Panc1 (cell line): ENCODE measurements at places on chromosomes 13 and 19.

GRCh38 chr19:40461669-40462221 is 3.8 kb downstream of the BLVRB start:
- no peak overlapping the region for H3K27ac ChIP-seq
- DNase-seq = no peak
- H3K4me1 ChIP-seq = peaks cover 10% of the 10 kb centered on the region; the same call in 1 of the 2 replicates
- no peaks in the 10 kb centered on the region for H3K27me3 ChIP-seq

- no peaks in the 10 kb centered on the region for H3K4me1 ChIP-seq
- no peaks in the 10 kb centered on the region for H3K27me3 ChIP-seq
- H3K36me3 ChIP-seq = no peaks in the 10 kb centered on the region
- H3K27ac ChIP-seq = no peak overlapping the region
- peak; percentile 58 for DNase-seq
- no peak overlapping the region for H3K4me3 ChIP-seq
These were observed 60.1 kb downstream of the DCT start for GRCh38 chr13:94419304-94419924.

GRCh38 chr19:10654610-10655456 is 687 bp downstream of the ILF3 start:
- peak overlapping the region; percentile 95 for H3K4me3 ChIP-seq
- H3K36me3 ChIP-seq = peaks cover 7% of the 10 kb centered on the region
- H3K27ac ChIP-seq = peak overlapping the region; percentile 93
- H3K27me3 ChIP-seq = no peaks in the 10 kb centered on the region
- H3K4me1 ChIP-seq = peaks cover 11% of the 10 kb centered on the region

GRCh38 chr13:110519506-110519905 is 42.0 kb downstream of the RAB20 start:
- no peak overlapping the region for H3K27ac ChIP-seq
- no peaks in the 10 kb centered on the region for H3K36me3 ChIP-seq
- no peak for DNase-seq

DNA sequence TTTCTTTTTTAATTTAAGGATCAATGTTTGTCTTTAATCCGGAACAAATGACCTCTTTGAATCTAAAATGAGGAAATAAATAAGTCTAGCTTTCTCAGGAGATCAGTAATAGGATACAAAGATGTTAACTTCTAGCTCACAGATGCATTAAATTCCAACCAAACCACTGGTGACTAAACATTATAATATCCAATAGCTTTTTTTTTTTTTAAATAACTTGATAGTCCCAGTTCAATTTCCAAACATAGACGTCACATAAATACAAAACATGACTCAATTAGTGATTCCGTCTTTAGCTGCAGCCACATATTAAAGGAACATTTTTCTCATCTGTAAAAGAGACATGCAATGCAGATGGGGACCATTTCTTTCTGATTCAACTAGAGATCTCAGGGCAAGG is 390.5 kb upstream of the PCDH9 start:
- DNase-seq = no peak
- H3K27ac ChIP-seq = no peak overlapping the region
- H3K27me3 ChIP-seq = no peaks in the 10 kb centered on the region
- no peaks in the 10 kb centered on the region for H3K4me1 ChIP-seq
- H3K4me3 ChIP-seq = no peak overlapping the region

- no peaks in the 10 kb centered on the region for H3K36me3 ChIP-seq
- H3K4me3 ChIP-seq = no peak overlapping the region
- H3K27me3 ChIP-seq = no peaks in the 10 kb centered on the region
- DNase-seq = no peak
These were observed 26.9 kb downstream of the CHAMP1 start for GRCh38 chr13:114341003-114341777.

GRCh38 chr19:4979211-4979807 is 10.4 kb downstream of the KDM4B start:
- no peaks in the 10 kb centered on the region for H3K27me3 ChIP-seq
- no peak for DNase-seq
- H3K27ac ChIP-seq = no peak overlapping the region
- H3K4me3 ChIP-seq = no peak overlapping the region
- no peaks in the 10 kb centered on the region for H3K36me3 ChIP-seq

GRCh38 chr13:32639502-32640105 is 53.4 kb downstream of the PDS5B start:
- H3K36me3 ChIP-seq = no peaks in the 10 kb centered on the region
- no peak overlapping the region for H3K4me3 ChIP-seq
- DNase-seq = peak; percentile 30
- no peak overlapping the region for H3K27ac ChIP-seq

- H3K27me3 ChIP-seq = no peaks in the 10 kb centered on the region
- no peak overlapping the region for H3K27ac ChIP-seq
- H3K4me1 ChIP-seq = no peaks in the 10 kb centered on the region
- DNase-seq = no peak
- H3K36me3 ChIP-seq = no peaks in the 10 kb centered on the region
- no peak overlapping the region for H3K4me3 ChIP-seq
These were observed 46.2 kb upstream of the SGCG start for GRCh38 chr13:23134542-23134941.

- H3K4me1 ChIP-seq = peaks cover 8% of the 10 kb centered on the region
- DNase-seq = no peak
- no peaks in the 10 kb centered on the region for H3K27me3 ChIP-seq
- H3K27ac ChIP-seq = peak overlapping the region; percentile 83
- H3K4me3 ChIP-seq = peak overlapping the region; percentile 65
- H3K36me3 ChIP-seq = peaks cover 26% of the 10 kb centered on the region
These were observed 488 bp upstream of the EEF2 start for GRCh38 chr19:3985643-3986259.

- no peak for DNase-seq
- H3K4me1 ChIP-seq = no peaks in the 10 kb centered on the region; the same call in 1 of the 2 replicates
- no peak overlapping the region for H3K27ac ChIP-seq
- H3K27me3 ChIP-seq = no peaks in the 10 kb centered on the region
- H3K36me3 ChIP-seq = no peaks in the 10 kb centered on the region; the same call in 1 of the 2 replicates
These were observed 11.8 kb downstream of the YIPF2 start for GRCh38 chr19:10916602-10917001.

GRCh38 chr13:102550507-102550906 is 46.3 kb upstream of the TPP2 start:
- no peaks in the 10 kb centered on the region for H3K4me1 ChIP-seq
- H3K4me3 ChIP-seq = no peak overlapping the region
- no peak overlapping the region for H3K27ac ChIP-seq
- no peaks in the 10 kb centered on the region for H3K36me3 ChIP-seq

GRCh38 chr13:77470986-77471385 is 64.5 kb upstream of the SCEL start:
- H3K27me3 ChIP-seq = no peaks in the 10 kb centered on the region
- DNase-seq = no peak
- H3K36me3 ChIP-seq = no peaks in the 10 kb centered on the region

GRCh38 chr13:45750566-45750965 is 48.4 kb downstream of the CBY2 start:
- no peak for DNase-seq
- H3K4me1 ChIP-seq = no peaks in the 10 kb centered on the region
- no peak overlapping the region for H3K4me3 ChIP-seq
- no peaks in the 10 kb centered on the region for H3K36me3 ChIP-seq
- no peak overlapping the region for H3K27ac ChIP-seq

DNA sequence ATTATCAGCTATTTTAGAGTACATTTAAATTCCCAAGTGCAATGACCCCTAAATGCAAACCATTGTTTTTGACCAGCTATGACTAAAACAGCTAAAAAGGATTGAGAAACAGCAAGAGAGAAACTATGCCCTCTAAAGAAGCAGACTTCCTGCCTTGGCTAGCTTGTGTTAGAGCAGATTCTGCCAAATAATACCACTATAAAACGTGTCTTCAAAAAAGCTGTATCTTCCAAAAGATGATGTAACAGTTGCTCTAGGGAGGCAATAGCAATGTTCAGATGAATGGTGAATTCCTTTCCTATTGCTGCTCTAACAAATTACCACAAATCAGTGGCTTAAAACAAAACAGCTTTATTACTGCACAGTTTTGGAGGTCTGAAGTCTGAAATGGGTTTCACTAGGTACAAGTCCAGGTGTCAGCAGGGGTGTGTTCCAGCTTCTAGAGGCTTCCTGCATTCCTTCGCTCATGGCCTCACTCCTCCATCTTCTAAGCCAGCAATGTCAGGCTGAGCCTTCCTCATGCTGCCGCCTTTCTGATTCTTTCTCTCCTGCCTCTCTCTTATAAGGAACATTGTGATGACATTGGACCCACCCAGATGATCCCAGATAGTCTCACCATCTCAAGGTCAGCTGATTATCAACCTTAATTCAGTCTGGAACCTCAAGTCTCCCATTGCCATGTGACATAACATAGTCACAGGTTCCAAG is 84.5 kb downstream of the LRRC63 start:
- no peaks in the 10 kb centered on the region for H3K27me3 ChIP-seq
- no peak for DNase-seq
- H3K27ac ChIP-seq = no peak overlapping the region
- no peaks in the 10 kb centered on the region for H3K4me1 ChIP-seq
- H3K36me3 ChIP-seq = no peaks in the 10 kb centered on the region

DNA sequence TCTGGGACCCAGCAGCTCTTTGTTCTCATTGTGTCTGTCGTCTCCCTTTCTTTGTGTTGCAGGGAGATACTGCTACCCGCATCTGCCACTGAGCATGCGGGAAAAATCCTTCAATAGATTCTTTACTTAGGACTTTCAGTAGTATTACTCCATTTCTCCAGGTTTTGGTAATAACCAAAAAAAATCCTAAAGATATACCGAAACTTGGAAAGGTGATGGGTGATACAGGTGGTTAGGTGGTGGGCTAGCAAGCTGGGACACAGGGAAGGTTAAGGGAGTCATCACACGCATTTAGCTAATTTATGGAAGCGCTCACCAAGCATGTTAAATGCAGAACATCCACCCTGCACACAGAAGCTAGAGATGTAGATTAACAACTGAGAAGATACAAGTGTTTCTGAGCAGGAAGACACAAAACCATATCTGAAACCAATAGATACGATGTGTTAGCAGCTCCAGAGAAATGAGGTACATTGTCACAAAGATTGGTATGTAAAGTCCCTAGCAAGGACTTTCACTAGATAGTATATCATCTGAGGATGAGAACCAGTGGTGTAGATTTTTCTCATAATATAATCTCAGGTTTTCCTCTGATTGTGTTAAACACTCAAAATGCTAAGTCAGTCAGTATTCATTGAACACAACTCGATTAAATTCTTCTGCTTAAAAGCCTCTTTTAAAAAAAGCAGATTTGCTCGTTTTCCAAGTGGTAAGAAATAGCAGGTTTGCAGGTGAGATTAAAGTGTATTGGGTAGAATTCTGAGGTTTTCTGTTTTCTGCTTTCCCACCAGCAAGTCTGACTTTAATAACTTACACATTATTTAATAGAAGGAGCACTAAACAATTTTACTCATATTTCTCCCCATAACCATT is 1.2 kb upstream of the SLAIN1 start:
- H3K4me1 ChIP-seq = no peaks in the 10 kb centered on the region
- DNase-seq = no peak
- H3K27ac ChIP-seq = no peak overlapping the region
- H3K27me3 ChIP-seq = peaks cover 8% of the 10 kb centered on the region; the same call in 1 of the 2 replicates
- H3K36me3 ChIP-seq = no peaks in the 10 kb centered on the region

DNA sequence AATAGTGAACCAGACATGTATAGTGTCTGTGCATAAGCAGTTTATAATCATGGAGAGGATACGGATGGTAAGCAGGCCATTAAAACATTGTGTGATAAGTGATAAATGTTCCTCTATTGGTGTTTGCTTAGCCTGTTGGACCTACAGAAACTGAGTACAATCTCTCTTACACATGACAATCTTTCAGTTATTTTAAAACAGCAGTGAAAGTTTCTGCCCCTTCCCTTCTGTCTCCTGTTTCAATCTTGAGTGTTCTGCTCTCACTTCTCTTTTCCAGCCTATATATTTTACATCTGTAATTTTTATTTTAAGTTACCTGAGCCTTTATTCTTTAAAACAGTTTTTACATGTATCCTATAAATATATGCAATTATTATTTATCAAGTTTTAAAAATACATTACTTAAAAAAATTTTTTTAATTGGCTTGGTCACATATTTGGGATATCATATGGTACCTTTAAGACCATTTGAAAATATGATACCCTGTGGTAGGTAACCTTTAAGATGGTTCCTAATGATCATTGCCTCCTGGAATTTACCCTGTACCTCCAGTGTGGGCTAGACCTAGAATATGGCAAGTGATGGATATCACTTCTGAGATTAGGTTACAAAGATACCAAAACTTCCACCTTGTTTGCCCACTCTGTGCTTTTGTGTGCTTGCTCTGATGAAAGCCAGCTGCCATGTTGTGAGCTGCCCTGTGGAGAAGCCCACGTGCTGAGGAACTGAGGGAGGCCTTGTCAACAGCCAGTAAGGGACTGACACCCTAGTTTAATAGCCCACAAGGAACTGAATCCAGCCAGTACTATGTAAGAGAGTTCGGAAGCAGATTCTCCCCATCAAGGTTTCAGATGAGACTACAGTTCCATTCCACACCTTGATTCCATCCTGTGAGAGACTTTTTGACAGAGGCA is 99.3 kb downstream of the DHRS12 start:
- no peak overlapping the region for H3K27ac ChIP-seq
- no peaks in the 10 kb centered on the region for H3K36me3 ChIP-seq
- H3K4me3 ChIP-seq = no peak overlapping the region
- DNase-seq = no peak
- no peaks in the 10 kb centered on the region for H3K4me1 ChIP-seq

DNA sequence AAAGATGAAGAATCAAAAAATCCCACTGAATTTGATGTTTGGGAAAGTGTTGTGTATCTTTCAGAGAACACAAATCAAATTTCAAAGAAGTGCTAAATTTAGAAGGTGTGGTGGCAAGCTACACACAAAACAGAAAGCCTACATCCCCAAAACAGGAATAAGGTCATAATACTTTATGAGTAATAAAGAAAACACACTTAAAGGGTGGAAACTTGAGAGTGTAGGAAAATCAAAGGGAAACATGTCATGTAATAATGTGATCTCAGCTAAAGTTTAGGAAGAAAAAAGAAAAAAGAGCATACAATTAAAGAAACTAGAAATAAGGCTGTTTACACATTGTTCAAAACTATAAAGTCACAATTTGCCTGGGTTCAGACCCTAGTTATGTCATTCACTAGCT is 668.7 kb downstream of the PCDH17 start:
- H3K27ac ChIP-seq = no peak overlapping the region
- H3K4me1 ChIP-seq = no peaks in the 10 kb centered on the region
- no peak overlapping the region for H3K4me3 ChIP-seq
- H3K36me3 ChIP-seq = no peaks in the 10 kb centered on the region
- no peak for DNase-seq

GRCh38 chr19:44767295-44768180 is 10.2 kb upstream of the CBLC start:
- H3K4me3 ChIP-seq = no peak overlapping the region
- no peak for DNase-seq
- H3K36me3 ChIP-seq = no peaks in the 10 kb centered on the region
- H3K27me3 ChIP-seq = no peaks in the 10 kb centered on the region
- peak overlapping the region; percentile 1; the same call in 1 of the 2 replicates for H3K27ac ChIP-seq
- peaks cover 6% of the 10 kb centered on the region for H3K4me1 ChIP-seq

- H3K4me1 ChIP-seq = peaks cover 15% of the 10 kb centered on the region
- no peaks in the 10 kb centered on the region for H3K36me3 ChIP-seq
- peak overlapping the region; percentile 14; the same call in 1 of the 2 replicates for H3K27ac ChIP-seq
- H3K27me3 ChIP-seq = no peaks in the 10 kb centered on the region
- no peak overlapping the region for H3K4me3 ChIP-seq
- no peak for DNase-seq
These were observed 35.8 kb upstream of the MEDAG start for GRCh38 chr13:30870049-30870884.

GRCh38 chr13:51339354-51339753 is at the start of gene SERPINE3:
Gene SERPINE3 (plus strand): TSS chr13:51339691. CDS start chr13:51341092, 1,401 bp downstream.
- no peak for DNase-seq
- no peaks in the 10 kb centered on the region for H3K4me1 ChIP-seq
- H3K36me3 ChIP-seq = no peaks in the 10 kb centered on the region
- H3K4me3 ChIP-seq = no peak within 1 kb of the TSS

- H3K4me3 ChIP-seq = no peak overlapping the region
- no peaks in the 10 kb centered on the region for H3K36me3 ChIP-seq
- no peaks in the 10 kb centered on the region for H3K4me1 ChIP-seq
- no peak for DNase-seq
- H3K27me3 ChIP-seq = no peaks in the 10 kb centered on the region
These were observed 1893.0 kb upstream of the PCDH20 start for GRCh38 chr13:63308549-63309165.
